ENCODE measurements at places on chromosomes 6 and 20. TPM values are rescaled to one million over a fixed set of nuclear protein-coding genes. Genes with fewer than 3 reads are reported as not detected.

DNA sequence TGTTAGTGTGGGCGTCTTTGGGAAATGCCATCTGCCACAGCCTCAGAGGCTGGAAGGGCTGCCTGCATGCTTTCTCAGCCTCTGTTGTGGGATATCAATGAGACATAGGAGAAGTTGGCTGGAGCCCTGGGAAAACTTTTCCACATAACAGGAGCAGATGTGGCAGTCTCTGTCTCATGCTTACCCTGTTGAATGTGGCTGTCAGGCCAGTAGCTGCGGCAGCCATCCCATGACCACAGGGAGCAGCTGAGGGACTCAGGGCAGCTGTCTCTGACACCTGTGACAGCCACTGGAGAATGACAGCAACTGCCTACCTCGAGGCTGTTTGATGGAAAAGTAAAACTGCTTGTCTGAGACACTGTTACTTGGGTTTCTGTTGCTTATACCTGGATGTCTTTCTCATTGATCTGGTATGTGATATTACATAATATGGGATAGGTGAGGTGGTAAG, 64.4 kb downstream of the TULP4 start:
- no peak for DNase-seq

- DNase-seq, result no peak
These were observed 26.4 kb downstream of the ANKRD60 start for GRCh38 chr20:58202044-58202443.

- DNase-seq, result peak; percentile 3
These were observed 40.0 kb upstream of the MBOAT1 start for GRCh38 chr6:20252311-20252710.

Gene SIRPB2
- total RNA-seq, result not detected

DNA sequence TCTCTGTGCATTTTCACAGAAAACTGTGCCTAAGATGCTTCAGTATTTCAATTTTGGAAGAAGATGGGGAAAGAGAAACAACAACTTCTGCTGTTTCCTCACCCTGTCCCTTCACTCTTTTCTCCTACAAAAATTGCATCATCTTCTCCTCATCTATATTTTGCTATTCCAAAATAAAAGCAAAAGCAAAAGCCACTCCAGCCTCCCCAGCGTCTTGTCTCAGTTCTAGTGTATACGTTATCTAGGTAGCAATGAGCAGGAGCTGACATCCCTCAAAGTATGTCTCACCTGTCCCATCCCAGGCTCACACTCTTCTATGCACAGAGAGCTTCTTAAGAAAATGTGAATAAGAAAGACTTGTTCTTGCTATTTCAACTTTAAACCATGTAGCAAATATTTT, 163.8 kb upstream of the TAB2 start:
- no peak for DNase-seq

- no peak for DNase-seq
These were observed 128.6 kb downstream of the ARID1B start for GRCh38 chr6:156905801-156906200.

DNA sequence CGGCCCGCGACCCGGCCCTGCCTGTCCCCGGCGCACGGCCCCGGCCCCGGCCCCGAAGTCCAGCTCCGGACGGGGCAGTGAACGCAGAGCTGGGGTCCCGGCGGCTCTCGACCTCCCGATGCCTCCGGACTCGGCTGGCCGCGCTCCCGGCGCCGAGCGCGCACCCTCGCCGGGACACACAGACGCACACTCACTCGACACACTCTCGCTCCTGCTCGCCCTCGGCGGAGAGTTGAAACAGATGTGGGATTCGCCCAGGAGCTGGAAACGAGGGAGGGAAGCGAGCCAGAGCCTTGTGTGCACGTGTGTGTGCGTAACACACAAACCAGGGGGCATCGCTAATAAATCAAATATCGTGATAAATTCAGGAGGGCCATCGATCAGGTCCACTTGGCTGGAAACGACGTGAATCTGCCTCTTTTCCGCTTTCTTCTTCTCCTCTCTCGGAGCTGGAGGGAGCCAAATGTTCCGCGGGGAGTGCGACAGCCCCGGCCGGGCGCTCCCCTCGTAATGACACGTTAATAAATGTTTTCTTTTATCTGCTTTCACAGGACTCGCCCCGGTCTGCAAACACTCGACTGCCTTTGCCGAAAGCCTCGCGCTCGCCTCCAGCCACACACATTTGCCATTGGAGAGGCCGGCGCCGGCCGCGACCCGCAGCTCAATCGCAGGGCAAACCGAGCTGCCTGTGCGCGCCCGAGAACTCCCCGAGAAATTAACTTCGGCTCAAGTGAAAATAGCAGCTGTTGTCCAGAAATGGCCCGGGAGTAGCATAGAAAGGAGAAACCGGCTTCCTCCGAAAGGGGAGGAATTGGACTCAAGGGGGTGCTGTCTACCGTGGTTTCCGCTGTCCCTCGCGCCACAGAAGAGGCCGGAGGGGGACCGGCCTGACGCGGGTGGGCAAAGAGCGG, 828 bp upstream of the SULF2 start:
- peak; percentile 66 for DNase-seq

Gene VWA7
- 0.13 TPM for total RNA-seq

GRCh38 chr6:13872681-13873080, 52.1 kb upstream of the RNF182 start:
- DNase-seq, result no peak

Gene APOM
- not detected for total RNA-seq

DNA sequence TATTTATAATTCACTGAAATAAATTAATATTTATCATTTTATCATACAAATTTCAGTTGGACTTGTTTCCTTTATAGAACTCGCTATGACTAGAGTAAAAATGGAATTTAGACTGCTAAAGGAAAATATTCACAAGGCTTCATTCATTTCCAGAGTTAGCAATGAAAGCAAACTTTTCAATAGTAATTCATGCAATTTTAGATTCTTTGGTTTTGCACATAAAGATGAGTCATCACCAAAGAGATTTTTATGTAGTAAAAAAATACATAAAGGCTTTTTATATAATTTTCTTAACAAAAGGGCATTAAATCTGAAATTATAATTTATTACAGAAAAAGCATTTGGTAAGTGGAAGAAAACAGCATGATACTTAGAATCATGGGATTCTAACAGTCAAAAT, 37.2 kb upstream of the STXBP5 start:
- no peak for DNase-seq

- DNase-seq, result no peak
These were observed 7.5 kb upstream of the GGTLC1 start for GRCh38 chr20:23995905-23996666.

Gene MYLK4
- total RNA-seq, result not detected

DNA sequence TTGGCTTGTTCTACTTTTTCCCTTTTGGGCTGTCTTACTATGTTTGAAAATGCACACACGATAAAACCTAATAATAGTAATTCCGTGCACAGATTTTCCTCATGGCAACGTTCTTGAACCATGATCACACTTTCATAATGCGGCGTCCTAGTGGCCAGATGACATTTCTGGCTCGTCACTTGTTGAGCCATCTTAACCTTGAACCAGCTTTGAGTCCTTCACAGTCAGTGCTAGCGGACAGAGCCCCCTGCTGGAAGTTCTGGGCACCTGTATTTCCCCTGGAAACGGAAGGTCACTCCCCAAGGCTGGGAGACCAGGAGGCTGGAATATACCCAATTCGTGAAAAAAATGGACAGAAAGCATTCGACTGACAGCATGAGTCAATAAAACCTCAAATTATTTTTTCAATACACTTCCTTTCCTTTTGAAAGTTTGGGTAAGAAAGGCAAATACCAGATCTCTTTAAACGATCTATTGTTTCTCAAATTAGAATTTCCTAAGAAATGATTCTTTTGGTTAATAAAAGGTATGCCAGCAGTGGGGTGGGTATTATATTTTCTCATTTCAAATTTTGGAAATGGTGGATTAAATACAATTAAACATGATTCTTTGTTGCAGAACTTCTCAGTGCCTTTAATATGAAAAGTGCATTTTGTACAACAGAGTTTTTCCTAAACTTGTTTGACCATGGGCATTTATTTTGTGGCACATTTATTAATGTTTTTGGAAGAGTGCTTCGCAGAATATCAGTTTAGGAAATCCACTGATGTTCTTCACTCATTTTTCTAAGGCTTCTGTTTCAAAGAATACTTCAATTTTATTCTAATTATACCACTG, 542.3 kb downstream of the QKI start:
- peak; percentile 57 for DNase-seq

DNA sequence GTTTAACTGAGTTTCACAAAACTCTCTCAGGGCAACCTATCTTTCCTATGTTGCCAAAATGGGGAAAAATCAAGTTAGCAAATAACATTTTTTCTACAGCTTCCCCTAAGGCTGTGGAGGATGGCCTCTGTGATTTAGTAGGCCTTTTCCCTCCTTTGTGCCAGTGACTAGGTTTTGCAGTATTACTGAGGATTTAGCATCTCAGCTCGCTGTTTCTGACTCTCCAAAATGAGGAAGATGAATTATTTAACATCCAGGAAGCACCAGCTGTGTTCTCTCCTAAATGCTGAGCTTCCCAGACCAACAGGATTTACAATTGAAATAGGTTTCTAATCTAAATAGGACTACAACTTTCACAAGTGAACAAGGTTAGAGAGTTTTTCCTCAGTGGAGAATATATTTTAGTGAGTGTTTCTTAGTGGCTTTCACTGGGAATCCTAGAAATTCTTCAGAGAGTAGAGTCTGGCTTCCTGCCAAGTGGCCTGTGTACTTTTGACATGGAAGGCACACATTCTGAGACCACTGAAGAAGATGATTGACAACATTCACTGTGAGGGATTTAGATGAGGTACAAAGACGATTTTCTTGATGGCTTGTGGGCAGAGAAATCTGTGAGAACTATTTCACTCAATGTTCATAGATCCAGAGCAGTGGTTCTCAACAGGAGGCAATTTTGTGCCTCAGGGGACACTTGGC, 62.4 kb downstream of the PTCHD4 start:
- DNase-seq, result no peak

- no peak for DNase-seq
These were observed 546.0 kb upstream of the ARID1B start for GRCh38 chr6:156231026-156231765.

GRCh38 chr20:3340443-3340842, 67.0 kb downstream of the DNAAF9 start:
- DNase-seq, result no peak

- DNase-seq, result no peak
These were observed 9.4 kb upstream of the NPBWR2 start for GRCh38 chr20:64116541-64117431.

GRCh38 chr6:123804014-123804786, 535 bp downstream of the NKAIN2 start:
- DNase-seq, result no peak

DNA sequence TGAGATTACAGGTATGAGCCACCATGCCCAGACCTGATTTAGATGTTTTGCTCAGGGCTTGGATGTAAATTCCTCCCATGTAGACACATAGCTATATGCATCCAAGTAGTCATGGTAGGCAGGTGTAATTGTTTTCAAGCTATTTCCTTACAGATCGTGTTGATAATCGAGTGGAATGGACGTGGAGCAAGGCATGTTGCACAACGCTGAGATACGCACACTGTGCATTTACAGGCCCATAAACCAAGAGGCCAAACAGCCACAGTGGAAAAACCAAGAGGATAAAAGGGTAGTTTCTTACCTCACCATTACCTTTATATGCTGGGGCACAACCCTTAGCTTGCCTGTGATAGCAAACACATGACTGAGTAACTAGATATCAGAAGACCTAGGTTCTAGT, 51.0 kb upstream of the ADGRF1 start:
- DNase-seq, result no peak

Gene GPR63
- 0.10 TPM for total RNA-seq

- no peak for DNase-seq
These were observed 61.6 kb downstream of the PREX1 start for GRCh38 chr20:48766205-48766604.

- peak; percentile 28 for DNase-seq
These were observed 28.7 kb downstream of the CFAP206 start for GRCh38 chr6:87436435-87436834.

DNA sequence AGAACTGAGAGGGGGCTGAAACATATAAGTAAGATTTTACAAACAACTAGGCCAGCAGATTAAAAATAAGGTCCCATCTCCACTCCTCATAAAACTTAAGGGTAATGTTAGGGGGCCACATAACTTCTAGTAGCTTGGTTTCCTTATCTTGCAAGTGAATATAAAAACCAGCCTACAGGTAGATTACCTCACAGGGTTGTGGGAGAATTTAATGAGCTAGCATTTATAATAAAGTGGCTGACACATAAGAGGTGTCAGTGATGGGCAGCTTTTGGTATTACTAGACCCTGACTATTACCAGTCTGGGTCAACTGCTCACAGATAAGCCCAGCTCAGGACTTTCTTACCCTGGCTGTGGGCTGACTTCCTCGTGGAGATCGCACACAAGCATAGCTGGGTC, 9.2 kb upstream of the PPP1R14C start:
- no peak for DNase-seq

DNA sequence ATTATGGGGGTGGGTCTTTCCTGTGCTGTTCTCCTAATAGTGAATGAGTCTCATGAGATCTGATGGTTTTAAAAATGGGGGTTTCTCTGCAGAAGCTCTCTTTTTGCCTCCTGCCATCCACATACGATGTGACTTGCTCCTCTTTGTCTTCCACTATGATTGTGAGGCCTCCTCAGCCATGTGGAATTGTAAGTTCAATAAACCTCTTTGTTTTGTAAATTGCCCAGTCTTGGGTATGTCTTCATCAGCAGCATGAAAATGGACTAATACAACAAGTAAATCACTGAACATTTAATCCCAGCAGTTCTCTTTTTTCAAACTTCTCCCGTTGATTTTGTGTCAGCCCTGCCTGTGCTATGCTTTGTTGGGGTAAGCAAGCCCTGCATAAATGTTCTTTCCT, 95.2 kb downstream of the FAM217A start:
- no peak for DNase-seq

DNA sequence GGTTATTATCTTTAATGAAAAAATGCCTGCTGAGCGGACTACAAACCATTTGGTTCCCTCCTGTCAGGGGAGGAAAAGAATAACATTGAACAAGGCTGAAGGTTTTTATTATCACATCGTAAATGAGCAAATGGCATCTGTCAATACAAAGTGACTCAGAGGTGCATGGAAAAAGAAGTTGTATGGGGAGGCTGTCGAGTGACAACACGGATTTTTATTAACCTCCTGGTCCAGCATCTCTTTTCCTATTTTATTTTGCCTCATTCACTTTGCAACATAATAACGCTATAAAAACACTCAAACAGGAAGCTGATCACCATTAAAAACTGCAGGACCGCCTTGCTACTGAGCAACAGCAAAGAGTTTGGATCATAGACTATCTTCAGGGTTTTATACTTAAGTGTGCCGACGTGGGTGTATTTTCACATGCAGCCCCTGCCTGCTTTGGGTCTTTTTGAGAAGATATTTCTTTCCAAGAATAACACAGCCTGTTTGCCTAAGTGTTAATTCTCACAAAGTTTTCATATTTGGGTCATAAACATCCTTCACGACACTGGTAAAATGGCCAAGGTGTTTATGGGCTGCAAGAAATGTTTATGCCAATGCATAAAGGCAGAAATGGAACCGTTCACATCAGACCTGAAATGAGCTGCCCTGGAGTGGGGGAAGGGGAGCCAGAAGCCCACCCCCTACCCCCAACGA, 132.1 kb upstream of the SALL4 start:
- DNase-seq, result no peak

DNA sequence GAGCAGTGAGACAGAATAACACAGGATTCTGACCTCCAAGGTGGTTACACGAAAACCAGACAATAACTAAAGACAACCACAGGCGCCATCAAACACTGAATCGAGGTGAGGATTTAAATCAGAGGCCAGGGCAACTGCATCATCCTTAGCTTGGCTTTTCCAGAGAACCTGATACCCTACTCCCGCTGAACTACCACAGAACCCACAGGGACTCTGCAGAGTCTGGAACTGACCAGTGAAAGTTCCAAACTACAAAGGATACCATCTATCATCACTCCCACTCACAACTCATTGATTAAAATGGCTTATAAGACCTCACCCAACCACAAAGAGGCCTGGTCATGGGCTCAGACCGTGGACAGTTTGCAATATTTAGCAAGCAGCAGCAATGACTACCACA, 85.0 kb downstream of the BFSP1 start:
- no peak for DNase-seq

Gene LY6G5C
- total RNA-seq, result not detected

All from MG63 (cell line).